ENCODE measurements at places on chromosomes 5 and 9. TPM values are rescaled to one million over a fixed set of nuclear protein-coding genes. Genes with fewer than 3 reads are reported as not detected.

GRCh38 chr5:126780165-126780827, 3.4 kb downstream of the LMNB1 start:
- peak; percentile 73 for DNase-seq

Gene DMRT3
- total RNA-seq = not detected

DNA sequence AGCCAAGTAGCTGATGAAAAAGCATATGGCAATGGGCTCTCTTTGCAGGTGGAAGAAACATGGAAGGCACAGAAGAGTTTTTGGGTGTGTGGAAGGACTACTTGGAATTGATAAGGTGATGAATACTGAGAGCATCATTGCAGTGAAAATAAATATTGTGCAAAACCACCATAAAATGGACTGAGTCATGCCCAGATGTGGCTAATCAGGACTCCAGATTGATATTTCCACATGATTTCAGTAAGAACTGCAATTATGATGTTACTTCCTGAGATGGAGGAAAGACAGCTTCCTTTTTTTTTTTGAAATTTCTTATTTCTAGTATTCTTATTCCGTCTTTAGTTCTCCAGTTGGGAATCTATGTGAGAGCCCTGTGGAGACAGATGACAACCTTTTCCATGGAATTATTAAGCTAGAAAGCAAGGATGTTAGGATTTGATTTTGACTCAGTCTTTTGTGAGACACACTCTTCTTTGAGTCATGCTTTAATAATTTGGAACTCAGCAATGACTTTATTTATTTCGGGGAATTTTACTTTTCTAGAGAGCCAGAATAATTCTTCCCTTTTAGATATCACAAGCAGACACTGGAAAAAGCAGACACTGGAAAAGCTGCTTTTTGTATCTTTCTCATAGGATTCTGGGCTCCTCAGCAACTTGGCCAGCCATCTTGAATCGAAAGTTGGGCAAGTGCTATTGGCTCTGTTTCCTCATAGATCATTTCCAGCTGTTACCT, 94.2 kb upstream of the VCAN start:
- peak; percentile 9 for DNase-seq

DNA sequence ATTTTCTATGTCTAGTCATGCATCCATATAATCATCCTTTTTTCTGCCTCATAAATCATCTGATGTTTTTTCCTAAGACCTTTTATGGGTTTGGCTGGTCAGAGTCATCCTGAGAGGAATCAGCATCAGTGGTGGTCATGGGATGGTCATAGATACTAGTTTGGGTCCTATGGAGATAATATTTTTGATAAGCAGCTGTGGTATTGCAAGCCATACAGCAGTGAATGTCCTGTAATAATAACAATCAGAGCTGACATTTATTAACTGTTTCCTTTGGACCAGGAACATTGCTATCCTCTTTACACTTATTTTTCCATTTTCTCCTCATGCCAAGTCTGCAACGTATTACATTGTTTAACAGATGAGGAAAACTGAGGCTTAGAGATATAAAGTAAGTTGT, 83.1 kb downstream of the TEX10 start:
- no peak for DNase-seq

Gene TOR1B
- total RNA-seq = 25.4 TPM

Measured in myocyte (in vitro differentiated cells).